Left hindlimb (tissue), 1 donor: ENCODE measurements at places on chromosomes 4 and X.

- no peak for DNase-seq
Observed at GRCh38 chrX:29233592-29234183, 646.4 kb downstream of the IL1RAPL1 start.

- no peak for DNase-seq
Observed at GRCh38 chr4:138565576-138565975, 323.4 kb upstream of the SLC7A11 start.

DNA sequence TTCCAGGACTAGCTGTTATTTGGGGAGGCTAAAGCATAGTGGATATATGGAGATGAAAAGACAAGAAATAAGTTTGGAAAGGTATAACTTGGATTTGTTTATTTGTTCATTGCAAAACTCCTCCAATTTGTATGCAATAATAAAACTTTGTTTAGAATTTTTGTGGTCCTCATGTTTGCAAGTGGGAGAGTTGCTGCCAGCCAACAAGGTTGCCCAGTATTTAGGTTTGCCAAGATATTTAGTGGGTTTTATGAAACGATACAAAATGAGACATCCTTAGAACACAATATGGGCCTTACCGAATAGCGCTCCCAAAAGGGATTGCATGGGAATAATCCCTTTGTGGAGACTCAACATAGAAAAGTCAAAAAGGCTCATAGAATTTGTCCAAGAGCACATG is 162.1 kb downstream of the INPP4B start:
- DNase-seq, result no peak

GRCh38 chr4:132542228-132542627 is 606.9 kb upstream of the PCDH10 start:
- no peak for DNase-seq

DNA sequence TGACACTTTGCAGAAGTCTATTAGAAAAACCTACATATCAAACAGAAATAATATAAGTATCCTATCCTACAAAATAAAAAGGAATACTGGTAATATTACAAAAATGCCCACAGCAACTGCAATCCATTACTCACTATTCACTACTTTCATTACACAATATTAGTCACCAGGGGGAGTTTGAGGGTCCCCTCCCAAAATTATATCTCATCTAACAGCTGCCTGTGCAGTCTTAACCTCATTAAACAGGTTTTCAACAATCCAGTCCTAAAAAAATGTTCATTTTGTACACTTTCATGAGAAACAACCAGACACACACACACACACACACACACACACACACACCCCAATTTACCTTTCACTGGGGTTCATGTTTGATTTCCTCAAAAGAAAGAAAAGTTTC is 2.9 kb downstream of the CLOCK start:
- DNase-seq, result no peak
